ENCODE measurements at places on chromosomes 3 and 15.

GRCh38 chr3:154275292-154275691 lies 49.0 kb downstream of the DHX36 start:
- DNase-seq: no peak

DNA sequence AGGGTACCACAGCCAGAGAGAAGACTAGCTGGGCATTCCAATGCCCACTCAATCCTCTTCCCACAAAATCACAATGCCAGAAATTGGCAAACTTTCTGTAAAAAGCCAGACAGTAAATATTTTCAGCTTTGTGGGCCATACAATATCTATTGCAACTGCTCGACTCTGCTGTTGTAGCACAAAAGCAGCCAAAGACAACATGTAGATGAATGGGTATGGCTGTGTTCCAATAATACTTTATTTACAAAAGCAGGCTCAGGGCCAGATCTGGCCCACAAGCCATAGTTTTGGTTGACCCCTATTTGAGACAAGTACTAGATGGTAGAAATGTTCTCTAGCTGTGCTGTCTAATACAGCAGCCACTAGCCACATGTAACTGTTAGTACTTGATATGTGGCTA lies 330.9 kb downstream of the ERC2 start:
- DNase-seq: no peak

DNA sequence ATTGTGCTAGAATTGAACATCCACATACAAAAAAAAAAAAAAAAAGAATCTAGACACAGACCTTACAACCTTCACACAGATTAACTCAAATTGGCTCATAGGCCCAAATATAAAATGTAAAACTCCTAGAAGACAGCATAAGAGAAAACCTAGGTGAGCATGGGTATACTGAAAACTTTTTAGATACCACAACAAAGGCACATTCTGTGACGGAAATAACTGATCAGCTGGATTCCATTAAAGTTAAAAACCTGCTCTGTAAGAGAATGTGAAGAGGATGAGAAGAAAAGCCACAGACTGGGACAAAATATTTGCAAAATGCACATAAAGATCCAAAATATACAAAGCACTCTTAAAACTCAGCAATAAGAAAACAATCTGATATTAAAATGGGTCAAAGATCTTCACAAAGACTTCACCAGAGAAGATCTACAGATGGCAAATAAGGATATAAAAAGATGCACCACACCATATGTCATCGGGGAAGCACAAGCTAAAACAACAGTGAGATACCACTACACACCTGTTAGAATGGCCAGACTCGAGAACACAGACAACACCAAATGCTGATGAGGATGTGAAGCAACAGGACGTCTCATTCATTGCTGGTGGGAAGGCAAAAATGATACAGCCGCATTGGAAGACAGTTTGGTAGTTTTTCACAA lies 167.9 kb downstream of the PDE8A start:
- no peak for DNase-seq

DNA sequence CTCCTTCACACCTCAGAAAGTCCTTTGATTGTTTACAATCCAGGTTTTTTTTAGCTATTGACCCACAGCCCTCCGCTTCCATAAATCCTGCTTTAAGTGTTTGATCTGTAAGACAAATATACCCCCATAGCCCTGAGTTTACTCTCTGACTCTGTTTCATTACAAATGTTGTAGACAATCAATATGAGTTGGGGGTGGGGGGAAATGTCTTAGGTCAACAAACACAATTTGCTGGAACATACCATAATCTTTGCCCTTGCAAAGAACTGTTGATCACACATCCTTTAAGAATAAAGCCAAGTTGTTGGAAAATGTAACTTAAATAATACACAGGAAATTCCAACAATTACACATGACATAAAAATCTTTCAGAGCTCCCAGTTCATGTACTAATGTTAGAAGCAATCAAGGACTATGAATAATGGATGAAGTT lies 301.8 kb upstream of the SEMA6D start:
- DNase-seq: no peak

GRCh38 chr15:44500555-44500954 lies 36.4 kb upstream of the EIF3J start:
- no peak for DNase-seq

GRCh38 chr15:63499611-63500010 lies 4.8 kb upstream of the USP3 start:
- DNase-seq: no peak

DNA sequence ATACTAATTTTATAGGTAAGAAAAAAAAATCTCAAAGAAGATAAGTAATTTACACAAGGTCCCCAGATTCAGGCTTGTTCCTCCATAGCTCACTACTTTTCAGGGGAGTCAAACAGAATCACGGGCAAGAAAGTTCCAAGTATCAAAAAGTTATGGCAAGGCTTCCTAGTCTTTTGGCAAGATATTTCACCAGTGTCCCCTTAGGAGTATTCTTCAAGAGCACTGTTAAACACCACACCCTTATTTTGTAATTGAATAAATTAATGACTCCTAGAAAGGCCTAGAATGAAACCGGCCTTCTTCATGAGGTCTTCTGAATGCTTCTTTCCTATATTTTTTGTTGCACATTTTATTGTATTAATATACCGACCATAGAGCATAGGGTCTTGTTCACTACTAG lies 109.7 kb downstream of the MYLK start:
- DNase-seq: no peak

- peak; percentile 86 for DNase-seq
Observed at GRCh38 chr15:91970142-91970541, 116.6 kb downstream of the SLCO3A1 start.

DNA sequence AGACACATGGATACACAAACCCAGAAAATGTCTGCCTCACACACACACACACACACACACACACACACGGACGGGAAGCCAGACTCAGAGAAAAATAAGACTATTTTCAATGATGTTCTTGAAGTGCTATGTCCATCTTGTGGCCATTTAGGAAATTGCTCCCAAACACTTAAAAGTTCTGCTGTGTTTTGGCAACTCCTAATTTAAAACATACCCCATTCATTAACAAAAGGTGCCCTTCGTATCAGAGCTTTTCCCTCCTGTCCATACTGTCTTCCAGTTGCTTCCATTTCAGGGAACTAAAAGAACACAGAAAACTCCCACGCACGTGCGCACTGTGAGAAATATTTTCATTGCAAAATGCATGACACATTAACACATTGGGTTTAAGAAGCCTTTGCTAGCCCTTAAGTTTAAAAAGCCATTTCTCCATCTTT lies 44.6 kb downstream of the SLC12A1 start:
- peak; percentile 66 for DNase-seq

DNA sequence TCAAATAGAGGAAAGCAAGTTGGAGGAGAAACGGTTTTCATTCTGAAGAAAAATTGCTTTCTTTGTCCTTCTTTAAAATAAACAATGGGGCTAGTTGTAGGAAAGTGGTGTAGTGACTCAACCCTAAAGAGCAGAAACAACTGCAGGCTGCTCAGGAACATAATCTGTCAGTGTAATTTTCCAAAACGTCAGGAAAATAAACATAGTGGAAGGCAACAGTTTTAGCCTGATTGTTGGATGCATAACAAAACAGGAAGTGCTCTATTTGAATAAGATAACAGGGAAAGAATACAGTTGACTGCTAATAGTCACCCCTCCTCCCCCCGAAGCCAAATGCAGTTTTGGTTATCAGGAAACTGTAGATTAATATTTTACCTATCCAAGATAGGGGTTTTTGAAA lies 167.6 kb downstream of the ECT2 start:
- no peak for DNase-seq

DNA sequence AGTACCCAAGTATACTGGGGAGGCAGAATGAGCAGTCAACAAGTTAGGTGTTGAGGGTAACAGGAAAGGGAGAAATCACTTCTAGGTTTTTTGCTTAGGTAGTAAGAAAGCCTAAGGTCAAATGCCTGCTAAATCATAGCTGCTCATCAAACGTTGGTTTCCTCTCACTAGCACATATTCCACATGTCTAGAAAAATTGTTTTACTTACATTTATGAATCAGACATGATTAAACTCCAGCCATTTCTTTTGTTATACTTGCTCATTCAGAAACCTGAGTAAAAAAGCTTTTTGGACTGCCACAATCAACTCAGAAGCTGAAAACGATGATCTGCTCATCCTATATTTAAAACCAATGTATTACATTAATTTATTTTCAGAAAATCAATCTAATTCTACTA lies 40.2 kb downstream of the SLC9A9 start:
- no peak for DNase-seq

DNA sequence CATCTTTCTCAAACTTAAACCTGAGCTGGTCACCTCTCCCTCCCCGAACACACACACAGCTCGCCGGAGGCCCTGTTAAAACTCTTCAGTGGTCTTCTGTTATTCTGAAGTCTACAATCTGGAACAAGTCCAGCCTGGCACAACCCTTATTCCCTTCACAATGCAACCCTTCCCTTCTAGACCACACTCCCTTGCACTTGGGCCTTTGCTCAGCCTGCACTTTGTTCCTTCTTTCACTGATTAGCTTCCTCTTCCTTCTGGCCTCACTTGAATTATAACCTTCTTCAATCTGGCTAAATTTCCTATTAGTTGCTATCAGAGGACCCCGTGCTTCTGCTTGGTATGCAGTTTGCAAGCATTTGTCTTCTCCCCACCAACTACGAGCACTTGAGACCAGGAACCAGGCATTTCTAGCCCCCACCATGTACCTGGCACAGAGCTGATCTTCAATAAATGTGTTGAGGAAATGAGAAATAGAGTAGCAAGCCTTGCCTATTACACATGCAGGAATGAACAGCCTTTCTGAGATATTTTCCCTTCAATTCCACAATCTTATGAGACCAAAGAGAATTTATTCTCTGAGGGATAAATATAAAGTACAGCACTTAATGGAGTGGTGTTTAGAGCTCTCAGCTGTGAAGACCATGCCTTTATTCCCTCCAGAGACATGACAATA lies 663.1 kb upstream of the ADAMTS9 start:
- DNase-seq: no peak

DNA sequence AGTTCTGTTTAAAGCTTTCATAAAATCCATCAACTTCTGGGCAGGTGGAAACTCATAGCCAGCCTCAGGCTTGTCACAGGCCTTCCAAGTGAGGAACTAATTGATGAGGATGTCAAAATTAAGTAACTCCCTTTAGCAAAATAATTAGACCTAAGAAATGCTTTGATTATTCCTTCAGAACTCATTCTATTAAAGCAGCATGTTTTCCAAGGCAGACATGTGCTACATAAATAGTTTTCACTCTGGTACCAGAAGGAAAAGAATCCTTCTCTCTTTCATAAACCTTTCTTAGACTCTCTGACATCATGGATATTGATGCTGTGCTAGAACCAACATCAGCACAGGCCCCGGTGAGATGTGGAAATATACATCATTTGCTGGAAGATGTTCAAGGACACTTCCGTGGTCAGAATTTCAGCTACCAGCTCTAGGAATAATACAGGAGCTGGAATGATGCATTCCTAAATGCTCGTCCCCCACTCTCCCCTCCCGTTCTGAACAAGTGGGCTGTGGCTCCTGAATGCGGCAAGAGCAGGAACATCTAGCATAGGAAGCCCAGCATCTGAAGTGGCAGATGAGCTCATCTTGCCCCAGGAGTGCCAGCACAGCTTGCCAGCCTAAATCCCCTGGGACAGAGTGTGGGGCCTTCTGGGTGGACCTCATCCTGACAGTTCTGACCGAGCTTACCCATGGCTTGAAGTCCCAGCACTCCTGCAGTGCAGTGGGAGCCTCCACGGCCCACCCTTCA lies 82.4 kb downstream of the WWTR1 start:
- DNase-seq: peak; percentile 64

- peak; percentile 67 for DNase-seq
Observed at GRCh38 chr15:38176155-38176554, 76.5 kb upstream of the SPRED1 start.

GRCh38 chr3:108099679-108100428 lies 9.0 kb upstream of the CD47 start:
- DNase-seq: no peak

- DNase-seq: no peak
Observed at GRCh38 chr15:60883691-60884640, 345.1 kb downstream of the RORA start.

GRCh38 chr3:169241991-169242707 lies 421.4 kb downstream of the MECOM start:
- peak; percentile 27 for DNase-seq

GRCh38 chr3:94513600-94513999 lies 450.7 kb downstream of the NSUN3 start:
- DNase-seq: no peak

DNA sequence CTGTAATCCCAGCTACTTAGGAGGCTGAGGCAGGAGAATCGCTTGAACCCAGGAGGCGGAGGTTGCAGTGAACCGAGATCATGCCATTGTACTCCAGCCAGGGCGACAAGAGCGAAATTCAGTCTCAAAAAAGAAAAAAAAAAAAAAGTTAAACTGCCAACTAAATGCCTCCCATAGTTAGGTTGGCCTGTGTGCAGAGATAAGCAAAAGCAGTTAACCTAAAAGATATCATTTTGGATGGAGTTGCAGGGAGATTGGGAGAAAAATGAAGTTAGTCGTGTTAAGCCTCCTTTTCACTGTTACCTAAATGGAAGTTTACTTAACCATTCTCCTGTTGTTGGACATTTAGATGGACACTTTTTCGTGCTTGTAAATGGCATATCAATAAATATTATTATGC lies 11.4 kb upstream of the FETUB start:
- DNase-seq: no peak

GRCh38 chr3:171876680-171877147 lies 33.6 kb downstream of the TMEM212 start:
- peak; percentile 53 for DNase-seq

- DNase-seq: no peak
Observed at GRCh38 chr3:85760342-85760741, 801.6 kb downstream of the CADM2 start.

DNA sequence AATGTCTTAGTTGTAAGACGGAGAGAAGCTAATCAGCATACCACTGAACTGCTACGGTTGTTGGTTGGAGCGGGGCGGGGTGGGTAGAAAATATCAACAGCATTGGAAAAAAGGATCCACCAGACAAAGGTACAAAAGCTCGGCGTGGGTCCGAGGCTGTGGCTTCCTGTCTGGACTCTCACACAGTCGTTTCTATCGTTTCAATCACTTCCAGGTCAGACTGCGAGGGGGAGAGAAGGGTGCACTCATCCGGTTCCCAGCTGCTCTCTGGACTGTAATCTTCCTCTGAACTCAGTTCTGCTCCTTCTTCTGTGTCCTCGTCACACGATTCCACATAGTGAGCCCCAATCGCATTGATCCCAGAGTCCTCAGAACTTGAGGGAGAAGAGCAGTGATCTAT lies 70.0 kb downstream of the C3orf70 start:
- DNase-seq: no peak

DNA sequence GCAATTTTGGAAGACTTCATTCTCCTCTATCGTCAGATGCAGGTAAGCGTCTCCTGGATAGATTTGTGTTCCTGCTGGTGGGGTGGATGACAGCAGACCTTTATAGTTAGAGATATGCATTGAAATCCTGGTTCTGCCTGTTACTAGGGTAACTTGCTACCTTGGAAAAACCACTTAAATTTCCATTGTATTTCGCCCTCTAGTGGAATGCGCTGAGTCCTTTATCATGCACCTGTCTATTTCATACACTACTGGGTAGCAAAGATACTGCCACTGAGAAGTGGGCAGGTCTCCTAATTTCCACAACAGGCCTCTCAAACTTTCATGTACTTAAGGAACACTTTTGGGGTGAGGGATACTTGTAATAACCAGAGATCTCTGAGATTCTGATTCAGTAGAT lies 209.5 kb upstream of the SUCLG2 start:
- DNase-seq: no peak

- DNase-seq: no peak
Observed at GRCh38 chr3:183268366-183268765, 15.3 kb downstream of the B3GNT5 start.
